ENCODE measurements at places on chromosomes 16 and 17.

- no peak for DNase-seq
These were observed 5.8 kb downstream of the TMEM92 start for GRCh38 chr17:50280068-50280467.

GRCh38 chr17:68334393-68334792 is 43.1 kb downstream of the ARSG start:
- DNase-seq: no peak

GRCh38 chr16:65196420-65197075 is 74.7 kb upstream of the CDH11 start:
- DNase-seq: no peak

DNA sequence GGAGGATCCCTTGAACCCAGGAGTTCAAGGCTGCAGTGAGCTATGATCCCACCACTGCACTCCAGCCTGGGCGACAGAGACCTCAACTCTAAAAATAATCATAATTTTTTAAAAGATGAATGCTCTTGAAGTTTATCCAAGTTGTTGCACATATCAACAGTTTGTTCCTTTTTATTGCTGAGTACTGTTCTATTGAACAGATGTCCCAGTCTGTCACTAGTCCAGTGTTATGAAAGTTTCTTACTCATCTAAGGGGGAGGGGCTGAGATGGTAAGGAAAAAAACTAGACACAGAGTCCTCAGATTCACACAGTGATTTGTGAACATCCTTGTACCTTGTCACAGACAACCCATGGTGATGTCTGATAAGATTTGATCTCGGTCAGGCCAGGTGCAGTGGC is 3.9 kb downstream of the ACAP1 start:
- DNase-seq: no peak

- DNase-seq: peak; percentile 70
These were observed 55.2 kb downstream of the ARSG start for GRCh38 chr17:68346448-68346847.

- no peak for DNase-seq
These were observed 5.1 kb downstream of the CLEC16A start for GRCh38 chr16:10949424-10949970.

DNA sequence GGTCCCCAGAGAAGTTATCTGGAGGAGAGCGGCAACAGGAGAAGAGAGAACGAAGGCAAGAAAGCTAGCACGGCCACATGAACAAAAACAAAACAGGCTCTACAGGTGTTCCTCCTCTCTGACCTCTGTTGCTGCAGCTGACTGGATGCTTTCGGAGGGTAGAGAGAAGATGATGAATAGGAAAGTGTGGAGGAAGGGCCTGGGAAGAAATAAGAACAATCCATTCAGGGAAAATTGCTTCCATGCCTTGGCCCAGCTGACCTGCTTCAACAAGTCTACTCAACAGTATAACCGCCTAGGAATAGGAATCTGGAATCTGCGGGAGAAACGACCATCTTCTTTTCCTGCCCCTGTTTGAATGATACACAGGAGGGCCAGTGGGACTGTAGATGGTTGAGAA is 258.5 kb downstream of the ZFHX3 start:
- no peak for DNase-seq

DNA sequence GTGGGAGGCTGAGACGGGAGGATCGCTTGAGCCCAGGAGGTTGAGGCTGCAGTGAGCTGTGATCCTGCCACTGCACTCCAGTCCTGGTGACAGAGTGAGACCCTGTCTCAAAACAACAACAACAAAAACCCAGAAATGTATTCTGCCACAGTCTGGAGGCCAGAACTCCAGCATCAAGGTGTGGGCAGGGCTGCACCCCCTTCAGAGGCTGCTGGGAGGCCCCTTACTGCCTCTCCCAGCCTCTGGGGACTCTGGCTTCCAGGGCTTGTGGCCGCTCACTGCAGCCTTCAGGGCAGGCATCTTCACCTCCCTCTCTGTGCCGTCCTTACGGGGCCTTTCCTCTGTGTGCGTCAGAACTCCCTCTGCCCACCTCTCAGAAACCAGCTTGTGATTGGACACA is 209.4 kb upstream of the GSE1 start:
- no peak for DNase-seq

GRCh38 chr16:69463876-69464275 is 39.5 kb downstream of the CYB5B start:
- no peak for DNase-seq

DNA sequence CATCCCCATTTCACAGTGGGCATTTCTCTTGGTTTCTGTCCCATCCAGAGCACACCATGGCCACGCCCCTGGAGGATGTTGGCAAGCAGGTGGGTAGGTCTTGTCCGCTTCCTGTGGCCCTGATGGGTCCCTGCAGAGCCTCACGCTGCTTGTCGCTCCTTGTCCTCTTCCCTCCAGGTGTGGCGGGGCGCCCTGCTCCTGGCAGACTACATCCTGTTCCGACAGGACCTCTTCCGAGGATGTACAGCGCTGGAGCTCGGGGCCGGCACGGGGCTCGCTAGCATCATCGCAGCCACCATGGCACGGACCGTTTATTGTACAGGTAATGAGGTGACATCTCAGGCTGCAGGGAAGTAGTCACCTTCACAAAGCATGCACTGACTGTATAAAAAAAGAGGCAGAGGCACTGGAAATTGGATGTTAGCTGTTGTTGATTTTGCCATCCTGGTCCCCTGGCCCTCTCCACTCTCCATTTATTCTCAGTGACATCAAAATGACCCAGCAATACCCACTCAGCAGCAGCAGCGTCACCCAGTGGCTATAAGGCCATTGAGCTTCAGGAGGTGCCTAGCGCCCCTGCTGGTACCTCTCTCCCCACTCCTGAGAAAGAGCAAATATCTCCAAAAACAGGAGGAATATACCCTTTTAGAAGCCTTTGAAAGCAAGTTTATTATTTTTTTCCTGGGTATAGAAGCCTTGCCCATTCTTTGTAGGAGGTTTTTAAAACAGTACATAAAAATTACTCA is 13.7 kb downstream of the METTL22 start:
- DNase-seq: no peak

GRCh38 chr16:61820398-61820797 is 215.8 kb downstream of the CDH8 start:
- DNase-seq: no peak

DNA sequence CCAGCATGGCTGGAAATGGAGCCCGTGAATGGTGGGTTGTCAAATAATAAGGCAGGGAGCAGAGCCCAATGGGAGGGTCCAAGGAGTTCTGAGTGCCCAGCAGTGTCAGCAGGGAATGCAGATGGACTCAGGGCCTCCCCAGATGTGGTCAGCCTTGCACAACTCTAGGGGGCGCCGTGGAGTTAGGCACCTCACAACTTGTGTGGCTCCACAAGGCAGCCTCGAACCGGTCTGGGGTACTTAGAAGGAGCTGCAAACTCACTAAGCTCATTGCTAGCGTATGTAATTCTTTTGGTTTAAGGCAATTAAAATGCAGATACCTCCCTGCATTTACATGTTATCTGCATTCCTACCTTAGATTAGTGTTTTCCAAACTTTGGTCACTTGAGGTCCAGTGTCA is 18.1 kb downstream of the IRF8 start:
- no peak for DNase-seq

DNA sequence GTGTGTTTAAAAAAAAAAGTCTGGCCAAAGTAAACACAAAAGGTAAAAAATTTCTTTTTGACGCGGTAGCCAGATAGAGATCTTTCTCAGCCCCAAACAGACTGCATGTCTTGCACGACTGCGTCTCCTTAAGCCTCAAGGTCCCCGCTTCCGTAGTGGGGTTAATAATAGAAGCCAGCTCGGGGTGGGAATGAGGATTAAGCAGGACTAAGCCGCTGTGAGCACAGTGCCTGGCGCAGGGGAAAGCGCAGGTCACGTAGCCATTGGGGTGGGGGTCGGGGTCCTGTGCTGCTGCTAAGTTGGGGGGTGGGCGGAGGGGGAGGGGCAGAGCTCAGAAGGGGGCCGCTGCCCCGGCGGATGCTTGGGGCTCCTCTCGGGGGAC is 521 bp downstream of the GGA2 start:
- DNase-seq: peak; percentile 27

DNA sequence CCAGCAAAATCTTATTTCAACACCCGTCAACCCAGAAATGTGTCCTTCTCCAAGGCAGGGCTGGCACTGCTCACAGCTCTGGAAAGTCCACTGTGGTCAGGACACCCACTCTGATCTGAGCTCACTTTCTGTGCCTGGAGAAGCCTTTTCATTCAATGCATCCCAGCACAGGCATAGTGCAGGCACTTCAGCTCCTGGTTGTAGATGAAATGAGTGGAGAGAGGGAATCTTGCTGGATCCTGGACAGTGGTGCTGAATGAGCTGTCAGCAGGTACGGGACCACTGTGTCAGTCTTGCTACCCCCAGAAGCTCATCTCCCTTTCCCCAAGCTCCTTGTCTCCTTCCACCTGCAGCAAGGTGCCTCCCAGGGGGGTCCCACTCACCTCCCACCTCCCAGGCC is 86.1 kb upstream of the SALL1 start:
- no peak for DNase-seq

DNA sequence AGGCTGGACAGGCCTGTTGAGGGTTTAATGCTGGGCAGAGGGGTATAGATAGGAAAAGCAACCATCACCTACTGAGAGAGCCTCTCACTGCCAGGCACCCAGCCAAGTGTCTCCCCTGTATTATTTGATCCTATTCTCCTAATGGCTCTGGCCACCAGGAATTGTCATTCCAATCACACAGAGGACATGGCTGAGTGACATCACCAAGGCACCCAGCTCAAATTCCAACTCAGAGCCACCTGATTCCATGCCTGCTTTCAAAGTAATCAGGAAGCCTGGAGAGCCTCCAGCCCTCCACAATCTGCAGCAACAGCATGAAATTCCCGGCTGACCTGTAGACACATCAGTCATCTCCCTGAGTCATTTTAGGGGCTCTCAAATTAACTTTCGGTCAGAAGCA is 368.9 kb upstream of the C16orf82 start:
- DNase-seq: no peak

DNA sequence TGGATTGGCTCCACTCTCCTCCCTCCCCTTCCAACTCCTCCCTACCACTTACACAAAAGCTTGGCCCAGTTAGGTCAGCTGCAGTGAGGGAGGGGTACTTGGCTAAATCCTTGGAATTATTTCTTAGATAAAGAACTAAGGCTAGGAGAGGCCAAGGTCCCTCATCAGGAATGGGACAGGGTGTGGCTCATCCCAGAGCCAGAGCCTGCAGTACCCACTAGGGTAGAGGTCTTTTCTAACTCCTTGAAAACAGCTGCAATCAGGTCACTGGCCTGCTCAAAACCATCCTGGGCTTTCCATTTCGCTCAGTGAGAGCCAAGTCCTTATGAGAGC is 1.9 kb upstream of the SLC46A1 start:
- no peak for DNase-seq

- DNase-seq: no peak
These were observed 43.1 kb upstream of the CBLN1 start for GRCh38 chr16:49324703-49325102.

GRCh38 chr17:21711182-21711581 is 18.9 kb downstream of the KCNJ18 start:
- no peak for DNase-seq

- DNase-seq: no peak
These were observed 48.1 kb downstream of the ZNF778 start for GRCh38 chr16:89265647-89266046.

- no peak for DNase-seq
These were observed 9.7 kb downstream of the ZNHIT3 start for GRCh38 chr17:36496018-36496789.

DNA sequence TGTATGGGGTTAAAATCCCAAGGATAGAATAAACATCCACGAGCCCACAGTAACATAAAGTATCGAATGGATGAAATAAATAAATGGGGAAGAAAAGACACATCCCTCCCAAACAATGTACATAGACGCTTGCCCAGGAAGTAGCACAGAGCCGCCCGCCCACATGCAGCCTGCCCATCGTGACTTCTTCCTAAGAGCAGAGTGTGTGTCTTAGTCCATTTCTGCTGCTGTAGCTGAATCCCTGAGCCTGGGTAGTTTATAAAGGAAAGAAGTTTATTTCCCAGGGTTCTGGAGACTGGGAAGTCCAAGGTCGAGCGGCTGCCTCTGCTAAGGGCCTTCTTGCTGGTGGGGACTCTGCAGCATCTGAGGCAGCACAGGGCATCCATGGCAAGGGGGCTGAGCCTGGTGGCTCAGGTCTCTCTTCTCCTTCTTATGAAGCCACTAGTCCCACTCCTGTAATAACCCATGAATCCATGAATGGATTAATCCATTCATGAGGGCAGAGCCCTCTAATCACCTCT is 39.4 kb upstream of the ZNF469 start:
- DNase-seq: no peak

- DNase-seq: no peak
These were observed 13.2 kb upstream of the CCL23 start for GRCh38 chr17:36030956-36031355.

DNA sequence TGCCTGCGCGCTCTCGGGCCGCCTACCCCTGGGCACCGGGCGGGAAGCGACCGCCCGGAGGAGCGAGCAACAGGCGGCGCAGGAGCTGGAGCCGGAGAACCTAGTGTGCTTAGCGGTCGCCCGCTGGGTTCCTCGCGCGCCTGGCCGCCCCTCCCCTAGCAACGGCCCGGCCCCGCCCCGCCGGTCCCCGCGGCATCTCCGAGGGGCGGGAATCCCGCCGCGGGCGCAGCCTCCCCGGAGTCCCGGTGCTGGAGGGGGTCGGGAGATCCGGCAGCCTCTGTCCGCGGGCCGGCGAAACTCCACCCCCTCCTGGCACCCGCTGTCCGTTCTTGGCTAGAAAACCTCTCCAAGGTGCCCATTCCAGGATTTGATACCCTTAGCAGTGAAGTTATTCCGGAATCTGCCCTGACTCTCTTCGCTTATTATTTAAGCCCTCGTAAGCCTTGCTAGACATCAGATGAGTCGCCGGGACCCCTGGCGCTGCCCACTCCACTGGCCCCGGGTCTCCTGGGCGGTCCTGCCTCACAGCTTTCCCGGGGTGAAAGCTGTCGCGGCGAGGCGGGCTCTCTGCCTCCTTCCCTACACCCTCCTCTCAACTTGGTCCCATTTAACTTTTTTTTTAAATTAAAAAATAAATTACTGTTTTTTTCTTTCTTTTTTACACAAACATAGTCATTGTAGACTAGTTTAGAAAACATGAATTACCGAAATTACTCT is at the start of gene RPRML:
Gene RPRML, minus strand, starts transcription at position 107 of the 717 bp plus-strand sequence. CDS start 246 bp downstream, outside the sequence.
- peak; percentile 34 for DNase-seq

DNA sequence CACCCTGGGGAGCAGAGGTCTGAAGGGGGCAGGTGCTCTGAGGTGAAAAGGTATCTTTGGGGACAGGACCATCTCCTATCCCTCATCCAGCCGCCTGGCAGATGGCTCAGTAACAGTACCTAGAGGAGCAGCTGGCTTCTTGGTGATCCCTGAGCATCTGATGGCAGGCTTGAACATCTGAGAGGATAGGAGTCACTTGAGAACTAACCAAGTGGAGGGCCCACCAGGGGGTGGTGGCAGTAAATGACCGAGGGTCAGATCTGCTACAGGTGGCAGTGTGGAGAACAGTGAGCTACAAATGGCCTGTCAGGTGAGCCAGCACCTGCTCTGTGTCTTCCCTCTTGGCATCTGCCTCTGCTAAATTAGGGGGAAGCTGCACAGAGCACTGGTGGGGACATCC is 13.8 kb downstream of the HROB start:
- no peak for DNase-seq

GRCh38 chr16:73154063-73154870 is 106.3 kb upstream of the ZFHX3 start:
- no peak for DNase-seq
